ENCODE measurements at places on chromosomes 11 and 22.
A peak's percentile ranks its signal among the peaks of the same experiment; 100 is the strongest.

DNA sequence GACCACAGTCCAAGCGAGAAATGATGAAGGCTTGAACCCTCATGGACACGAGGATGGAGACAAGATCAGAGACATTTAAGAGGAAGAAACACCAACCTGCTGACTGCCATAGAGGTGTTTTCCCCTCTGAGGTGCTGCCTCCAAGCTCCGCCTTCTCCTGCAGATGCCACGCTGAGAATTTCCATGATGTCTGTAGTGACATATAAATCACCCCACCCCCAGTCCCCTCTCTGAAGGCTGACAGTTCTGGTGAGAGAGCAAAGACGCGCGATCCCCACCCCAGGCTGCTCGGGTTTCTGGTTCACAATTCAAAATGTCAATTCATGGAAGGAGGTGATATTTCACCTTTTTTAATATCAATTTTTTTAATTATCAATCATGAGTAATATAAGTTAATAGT is 28.2 kb downstream of the LRRC32 start:
- no peaks in the 10 kb centered on the region for H3K36me3 ChIP-seq
- H3K4me3 ChIP-seq: no peak overlapping the region
- H3K4me1 ChIP-seq: peaks cover 2% of the 10 kb centered on the region
- H3K27me3 ChIP-seq: peaks cover 83% of the 10 kb centered on the region

DNA sequence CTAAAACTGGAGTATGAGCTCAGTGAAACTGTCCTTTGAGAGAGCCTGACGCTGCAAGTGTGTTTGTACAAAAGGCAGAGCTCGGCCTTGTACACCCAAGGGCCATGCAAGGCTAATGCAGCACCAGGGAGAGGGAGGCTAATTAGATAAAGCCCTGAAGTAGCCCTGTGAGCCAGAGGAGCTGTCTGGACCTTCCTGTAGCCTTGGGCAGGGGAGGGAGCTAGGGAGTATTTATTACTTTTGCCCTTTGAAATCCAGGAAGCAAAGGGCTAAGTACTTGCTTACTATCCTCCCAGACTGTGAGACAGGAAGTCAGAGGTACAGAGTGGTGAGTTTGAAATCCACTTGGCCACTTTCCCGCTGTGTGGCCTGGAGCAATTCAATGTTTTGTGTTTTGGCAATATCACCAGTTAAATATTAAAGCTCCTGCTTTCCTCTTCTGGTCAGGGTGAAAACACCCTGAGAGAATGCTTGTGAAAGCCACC is 10.2 kb upstream of the LDHA start:
- H3K4me1 ChIP-seq: peaks cover 26% of the 10 kb centered on the region
- H3K4me3 ChIP-seq: peak overlapping the region; percentile 75
- DNase-seq: no peak
- H3K36me3 ChIP-seq: peaks cover 11% of the 10 kb centered on the region

- peak overlapping the region; percentile 92 for H3K27ac ChIP-seq
- no peaks in the 10 kb centered on the region for H3K27me3 ChIP-seq
- H3K36me3 ChIP-seq: peaks cover 40% of the 10 kb centered on the region
- peak overlapping the region; percentile 89 for H3K4me3 ChIP-seq
These were observed 2.2 kb downstream of the MADD start for GRCh38 chr11:47271961-47272661.

GRCh38 chr11:16603890-16604793 is 134.3 kb upstream of the C11orf58 start:
- no peak overlapping the region for H3K27ac ChIP-seq
- peak overlapping the region; percentile 71 for H3K4me3 ChIP-seq
- no peak for DNase-seq

DNA sequence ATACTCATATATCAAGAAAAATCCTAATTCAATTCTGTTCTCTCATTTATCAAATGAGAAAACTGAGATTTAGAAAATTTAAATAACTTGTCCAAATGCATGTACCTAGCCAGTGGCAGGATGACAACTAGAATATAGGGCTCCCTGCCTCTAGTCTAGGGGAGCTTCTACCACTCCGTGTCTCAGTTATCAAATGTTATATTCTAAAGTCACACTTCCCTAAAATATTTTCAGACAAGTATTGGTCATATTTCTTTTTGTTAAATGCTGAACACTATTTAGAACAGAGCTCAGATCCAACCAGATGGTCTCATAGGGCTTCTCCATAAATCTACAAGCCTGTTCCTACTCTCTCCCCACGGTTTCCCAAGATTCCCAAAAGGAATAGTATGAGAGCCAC is 26.3 kb downstream of the KCNJ1 start:
- H3K4me3 ChIP-seq: no peak overlapping the region
- no peak for DNase-seq
- H3K36me3 ChIP-seq: peaks cover 1% of the 10 kb centered on the region

- H3K27ac ChIP-seq: peak overlapping the region; percentile 80
- peaks cover 84% of the 10 kb centered on the region for H3K36me3 ChIP-seq
- no peaks in the 10 kb centered on the region for H3K27me3 ChIP-seq
- peaks cover 61% of the 10 kb centered on the region for H3K4me1 ChIP-seq
- DNase-seq: no peak
- peak overlapping the region; percentile 57 for H3K4me3 ChIP-seq
These were observed 18.4 kb downstream of the NEAT1 start for GRCh38 chr11:65440831-65441499.

- H3K36me3 ChIP-seq: no peaks in the 10 kb centered on the region
- H3K27ac ChIP-seq: no peak overlapping the region
- H3K4me1 ChIP-seq: no peaks in the 10 kb centered on the region
- H3K4me3 ChIP-seq: no peak overlapping the region
- H3K27me3 ChIP-seq: peaks cover 17% of the 10 kb centered on the region
These were observed 2.4 kb downstream of the MUC2 start for GRCh38 chr11:1077033-1077416.

GRCh38 chr11:88501541-88501940 is 164.0 kb upstream of the CTSC start:
- no peak overlapping the region for H3K4me3 ChIP-seq
- no peak overlapping the region for H3K27ac ChIP-seq
- H3K4me1 ChIP-seq: no peaks in the 10 kb centered on the region
- no peaks in the 10 kb centered on the region for H3K36me3 ChIP-seq
- no peak for DNase-seq

DNA sequence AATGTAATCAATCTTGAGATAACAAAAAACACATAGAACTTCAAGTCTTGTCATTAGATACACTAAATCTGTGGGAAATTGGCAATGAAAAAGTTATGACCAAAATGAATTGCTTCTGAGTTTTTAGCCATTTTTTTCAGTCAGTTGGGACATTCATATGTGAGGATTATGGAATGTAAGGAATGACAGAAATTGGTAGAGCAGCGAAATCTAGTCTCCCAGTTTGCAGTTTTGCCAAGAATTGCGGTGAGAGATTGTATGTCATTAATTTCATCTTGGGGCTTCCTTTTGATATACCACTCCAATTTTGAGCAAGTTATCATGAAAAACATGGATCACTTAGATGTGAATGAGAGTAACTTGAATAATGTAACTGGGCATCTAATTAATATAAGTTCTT is 49.9 kb downstream of the SIK2 start:
- H3K4me3 ChIP-seq: no peak overlapping the region
- H3K4me1 ChIP-seq: no peaks in the 10 kb centered on the region
- no peaks in the 10 kb centered on the region for H3K36me3 ChIP-seq
- H3K27me3 ChIP-seq: no peaks in the 10 kb centered on the region

- no peaks in the 10 kb centered on the region for H3K36me3 ChIP-seq
- no peak for DNase-seq
- no peak overlapping the region for H3K27ac ChIP-seq
- no peaks in the 10 kb centered on the region for H3K4me1 ChIP-seq
These were observed 21.0 kb upstream of the AMOTL1 start for GRCh38 chr11:94747146-94747545.

DNA sequence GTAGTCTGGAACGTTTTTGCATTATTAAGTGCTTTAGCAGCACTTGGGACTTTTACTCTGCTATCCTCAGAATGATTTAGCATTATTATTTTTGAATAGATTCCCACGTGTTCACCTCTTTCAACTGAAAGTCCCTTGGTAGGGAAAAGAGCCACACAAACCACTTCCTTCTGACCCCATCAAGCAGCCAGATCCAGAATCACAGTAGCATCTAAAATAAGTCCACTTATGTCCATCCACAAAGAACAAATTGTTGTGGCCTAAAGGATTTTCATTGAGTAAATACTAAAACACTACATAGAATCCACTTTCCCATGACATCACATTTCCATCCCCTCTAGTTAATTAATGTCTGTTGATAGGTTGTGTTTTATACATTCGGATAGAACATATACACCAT is 381.7 kb downstream of the AASDHPPT start:
- no peak overlapping the region for H3K27ac ChIP-seq
- no peak overlapping the region for H3K4me3 ChIP-seq
- no peaks in the 10 kb centered on the region for H3K4me1 ChIP-seq
- no peaks in the 10 kb centered on the region for H3K27me3 ChIP-seq
- H3K36me3 ChIP-seq: no peaks in the 10 kb centered on the region

DNA sequence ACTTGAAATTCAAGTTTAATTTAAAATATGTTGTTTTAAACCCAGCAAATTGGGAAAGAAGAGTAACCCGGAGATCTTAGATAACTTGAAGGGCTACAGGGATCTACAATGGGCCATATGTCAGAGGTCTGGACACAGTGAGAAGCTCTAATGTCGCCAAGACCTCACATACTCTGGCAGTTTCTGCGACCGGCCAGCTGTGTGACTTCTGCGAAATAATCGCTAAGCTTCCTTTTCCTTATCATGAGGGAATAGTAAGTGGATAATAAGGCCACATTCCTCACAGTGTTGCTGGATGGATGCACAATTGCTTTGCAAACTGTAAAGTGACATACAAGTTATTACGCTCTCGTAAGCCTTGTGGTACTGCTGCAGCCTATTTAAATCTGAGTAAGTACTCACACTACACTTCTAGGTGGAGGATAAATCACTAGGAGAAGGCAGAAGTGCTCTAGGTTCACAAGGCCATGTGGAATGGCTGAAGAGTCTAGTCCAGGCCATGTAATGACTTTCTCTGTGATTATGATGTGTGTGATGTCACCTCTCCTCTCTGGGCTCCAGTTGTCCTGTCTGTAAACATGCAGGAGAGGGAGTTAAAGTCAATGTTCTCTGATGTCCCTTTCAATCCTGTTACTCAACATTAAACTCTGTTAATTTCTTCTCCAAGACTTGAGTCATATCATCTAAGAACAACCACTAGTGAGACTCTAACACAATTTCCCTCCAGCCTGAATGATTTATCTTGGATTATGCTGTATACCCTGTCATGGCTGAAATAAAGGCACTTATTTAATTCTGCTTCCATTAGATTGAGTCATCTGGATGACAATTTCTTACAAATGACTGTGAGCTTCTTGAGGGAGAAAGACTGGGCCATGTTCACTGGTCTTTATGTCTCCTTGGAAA is 192.6 kb upstream of the NARS2 start:
- no peak overlapping the region for H3K27ac ChIP-seq
- H3K4me1 ChIP-seq: no peaks in the 10 kb centered on the region
- no peaks in the 10 kb centered on the region for H3K36me3 ChIP-seq
- peaks cover 30% of the 10 kb centered on the region for H3K27me3 ChIP-seq
- DNase-seq: no peak

- no peaks in the 10 kb centered on the region for H3K27me3 ChIP-seq
- peaks cover 10% of the 10 kb centered on the region for H3K36me3 ChIP-seq
- DNase-seq: no peak
- no peak overlapping the region for H3K4me3 ChIP-seq
- H3K4me1 ChIP-seq: peaks cover 58% of the 10 kb centered on the region
These were observed 58.3 kb upstream of the CYP2D6 start for GRCh38 chr22:42188808-42189447.

- no peak for DNase-seq
- H3K4me1 ChIP-seq: no peaks in the 10 kb centered on the region
- H3K4me3 ChIP-seq: no peak overlapping the region
- peaks cover 78% of the 10 kb centered on the region for H3K27me3 ChIP-seq
These were observed 36.7 kb upstream of the EIF3D start for GRCh38 chr22:36565686-36566085.

DNA sequence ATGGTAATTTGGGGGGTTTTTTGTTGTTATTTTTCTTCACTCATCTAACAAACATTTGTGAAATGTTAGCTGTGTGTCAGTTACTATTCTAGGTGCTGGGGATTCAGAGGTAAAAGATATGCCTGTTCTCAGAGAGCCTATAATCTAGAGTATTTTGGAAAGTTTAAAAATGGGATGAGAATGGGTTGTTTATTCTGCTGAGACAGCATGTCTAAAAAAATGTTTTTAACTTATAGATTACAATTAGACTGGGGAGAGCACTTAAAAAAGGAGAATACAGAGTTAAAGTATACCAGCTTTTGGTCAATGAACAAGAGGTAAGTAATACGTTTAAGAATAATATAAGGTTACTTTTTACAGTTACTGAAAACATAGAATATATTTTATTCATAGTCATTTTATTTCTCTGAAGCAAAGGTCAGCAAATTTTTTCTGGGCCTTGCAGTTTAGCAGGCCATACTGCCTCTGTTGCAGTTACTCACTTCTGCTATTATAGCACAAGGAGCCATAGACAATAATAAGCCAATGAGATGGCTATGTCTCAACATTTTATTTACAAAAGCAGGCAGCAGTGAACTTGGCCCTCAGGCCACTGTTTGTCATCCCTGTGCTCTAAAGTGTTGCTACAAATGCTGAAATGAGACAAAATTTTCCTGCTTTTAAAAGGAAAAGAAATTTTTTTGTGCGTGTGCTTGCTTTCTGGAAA is 60.0 kb downstream of the DKK3 start:
- no peak for DNase-seq
- H3K4me1 ChIP-seq: no peaks in the 10 kb centered on the region
- peaks cover 44% of the 10 kb centered on the region for H3K36me3 ChIP-seq
- peak overlapping the region; percentile 50 for H3K27ac ChIP-seq

GRCh38 chr11:79147731-79148130 is 293.1 kb downstream of the TENM4 start:
- no peak overlapping the region for H3K27ac ChIP-seq
- no peaks in the 10 kb centered on the region for H3K27me3 ChIP-seq
- no peaks in the 10 kb centered on the region for H3K4me1 ChIP-seq
- H3K36me3 ChIP-seq: no peaks in the 10 kb centered on the region
- no peak overlapping the region for H3K4me3 ChIP-seq

Data from effector memory CD8-positive, alpha-beta T cell (primary cell).